Activated naive CD4-positive, alpha-beta T cell treated with anti-CD3 and anti-CD28 coated beads, Interleukin-2, amount 50 U/mL, for 72 hours (primary cell): ENCODE measurements at places on chromosomes 11 and 22. TPM values are rescaled to one million over a fixed set of nuclear protein-coding genes. Genes with fewer than 3 reads are reported as not detected.

The PDE2A gene
- total RNA-seq: 0.68 TPM

The ACTN3 gene
- 0.31 TPM for total RNA-seq

The MFRP gene
- not detected for total RNA-seq

DNA sequence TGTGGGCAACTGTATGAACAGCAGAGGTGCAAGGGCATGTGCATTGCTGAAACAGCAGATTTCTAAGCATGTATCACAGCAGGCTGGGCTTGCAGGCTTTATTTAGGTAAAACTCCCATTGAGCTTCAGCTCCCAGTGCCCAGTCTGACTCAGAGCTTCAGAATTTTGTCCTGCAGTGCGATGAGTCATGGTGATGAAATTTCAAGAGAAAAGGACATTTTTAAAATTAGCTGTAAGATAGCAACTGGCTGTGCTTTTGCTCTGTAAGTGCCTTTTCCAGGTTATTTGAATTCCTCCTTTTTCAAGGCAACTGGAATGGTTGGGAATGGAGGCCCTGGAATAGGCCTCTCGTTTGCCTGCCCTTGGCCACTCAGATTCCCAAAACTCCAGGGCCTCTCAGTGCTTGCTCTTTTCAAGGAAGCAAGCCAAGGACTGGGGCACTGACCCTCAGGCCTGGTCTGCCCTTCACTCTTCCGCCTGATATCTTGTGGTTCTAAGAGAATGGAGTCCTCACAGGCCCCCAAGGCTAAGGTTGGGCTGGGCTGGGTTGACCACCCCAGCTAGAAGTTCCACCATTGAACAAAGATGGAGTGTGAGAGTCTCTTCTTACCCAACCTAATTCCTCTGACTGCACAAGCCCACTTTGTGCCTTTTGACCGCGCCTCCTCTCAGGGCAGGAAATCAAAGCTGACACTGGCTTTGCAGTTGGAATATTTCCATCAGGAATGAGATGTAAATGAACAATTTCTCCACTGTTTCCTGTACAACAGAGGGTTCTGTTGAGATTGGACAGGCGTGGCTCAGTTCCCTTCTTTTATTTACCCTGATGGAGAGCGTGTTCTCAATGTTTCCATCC, 59.5 kb upstream of the PRSS23 start:
- no peak for DNase-seq

DNA sequence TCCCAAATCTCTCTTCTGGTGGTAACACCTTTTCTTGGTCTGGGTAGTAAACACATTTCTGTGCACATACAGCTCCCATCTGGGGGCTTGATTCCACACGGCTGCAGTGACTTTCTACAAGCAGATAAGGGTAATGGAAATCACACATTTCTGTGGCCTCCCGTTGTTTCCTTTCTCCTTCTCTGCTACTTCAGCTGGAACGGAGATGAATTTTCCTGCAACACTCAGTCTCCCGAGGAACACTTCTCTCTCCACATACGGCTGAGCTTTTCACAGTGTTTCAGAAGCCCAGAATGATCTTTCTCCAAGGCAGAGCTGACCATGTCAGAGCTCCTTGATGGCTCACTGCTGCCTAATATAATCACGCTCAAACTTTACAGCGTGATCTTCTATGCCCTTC, 364.3 kb upstream of the NARS2 start:
- DNase-seq: no peak

- no peak for DNase-seq
These were observed 15.8 kb upstream of the MS4A4A start for GRCh38 chr11:60264644-60265043.

GRCh38 chr11:45834298-45834756, 12.9 kb upstream of the CRY2 start:
- no peak for DNase-seq

DNA sequence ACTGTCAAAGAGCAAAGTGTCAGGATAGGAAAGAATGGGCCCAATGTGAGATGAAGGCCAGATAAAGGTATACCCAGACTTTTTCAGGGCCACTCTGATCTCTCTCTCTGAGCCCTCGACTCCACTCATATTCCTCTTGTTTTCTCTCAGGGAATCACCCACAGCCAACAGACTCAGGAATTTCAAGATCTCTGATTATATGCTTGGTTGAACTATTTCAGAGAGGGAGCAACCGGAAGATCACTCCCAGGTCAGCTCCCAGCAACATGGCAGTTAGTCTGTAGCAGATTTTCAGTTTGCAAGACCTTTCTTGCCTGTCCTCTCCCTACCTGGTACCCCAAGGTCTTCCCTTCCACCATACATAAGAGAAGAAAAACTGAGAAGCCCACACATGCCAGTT, 102.5 kb downstream of the C11orf58 start:
- no peak for DNase-seq

DNA sequence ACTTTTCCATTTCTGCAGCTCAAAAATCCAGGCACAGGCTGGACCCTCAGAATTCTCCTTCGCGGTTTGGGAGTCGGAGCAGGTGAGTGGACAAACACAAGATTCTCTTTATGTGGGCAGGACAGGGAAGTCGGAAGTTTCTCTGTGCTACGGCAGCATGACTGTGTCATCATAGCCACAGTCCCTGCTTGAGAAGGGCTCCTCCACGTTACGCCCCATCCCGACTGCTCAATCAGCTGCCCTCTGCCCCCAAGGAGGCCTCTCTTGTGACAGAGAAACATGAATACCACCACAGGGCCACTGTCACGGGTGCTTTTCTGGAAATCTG, 89.0 kb upstream of the SHISAL1 start:
- peak; percentile 33 for DNase-seq

GRCh38 chr22:27409299-27409698, 392.3 kb downstream of the MN1 start:
- no peak for DNase-seq

GRCh38 chr22:32103658-32104315, 55.3 kb downstream of the C22orf42 start:
- no peak for DNase-seq

DNA sequence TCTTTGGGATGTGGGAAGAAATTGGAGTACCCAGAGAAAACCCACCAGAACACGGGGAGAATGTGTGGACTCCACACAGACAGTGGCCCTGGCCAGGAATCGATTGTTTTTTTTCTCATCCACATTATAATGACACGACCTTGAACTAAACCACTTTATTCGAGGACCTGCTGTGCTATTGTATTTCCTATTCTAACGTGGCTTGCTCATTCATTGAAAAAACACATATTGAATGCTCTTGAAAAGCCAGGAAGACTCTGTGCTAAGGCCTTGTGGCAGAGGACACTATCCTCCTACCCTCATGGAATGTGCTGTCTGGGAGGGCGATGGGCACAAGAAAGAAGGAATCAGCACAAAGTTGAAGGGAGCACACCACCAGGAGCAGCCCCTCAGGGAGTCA, 9.1 kb upstream of the SREBF2 start:
- no peak for DNase-seq

DNA sequence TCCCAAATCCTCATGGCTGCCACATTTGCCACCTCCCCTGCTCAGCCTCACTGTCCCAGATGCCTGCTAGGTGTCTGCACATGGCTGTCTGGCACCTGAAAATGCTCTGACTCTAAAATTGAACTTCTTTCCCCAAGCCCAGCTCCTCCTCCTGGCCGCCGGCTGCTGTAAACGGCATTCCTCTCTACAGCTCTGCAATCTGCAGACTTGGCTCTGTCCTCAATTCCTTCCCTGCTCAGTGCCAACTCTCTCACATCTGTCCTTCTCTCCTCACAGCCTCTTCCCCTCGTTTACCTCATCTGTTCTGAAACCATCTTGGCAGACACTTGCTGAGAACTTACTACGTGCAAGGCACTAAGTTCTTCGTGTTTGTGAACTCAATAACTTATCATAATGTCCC, 169.4 kb upstream of the SYT13 start:
- no peak for DNase-seq
